Placental pericyte (primary cell): ENCODE measurements at places on chromosomes 1 and 21. TPM values are rescaled to one million over a fixed set of nuclear protein-coding genes. Genes with fewer than 3 reads are reported as not detected.

Gene NBPF3
- total RNA-seq: 14.9 and 112 TPM in 2 replicates

Gene CLCNKA
- 0.14 and 0.22 TPM in 2 replicates for total RNA-seq

Gene CLDN19
- total RNA-seq: not detected in 2 replicates

Gene OLIG2
- total RNA-seq: not detected in 2 replicates

Gene TMEM54
- total RNA-seq: 10.3 and 29.3 TPM in 2 replicates

Gene TCHH
- total RNA-seq: under 0.01 and 0.14 TPM in 2 replicates

Gene EXTL1
- total RNA-seq: under 0.01 and 0.43 TPM in 2 replicates

Gene MRAP
- total RNA-seq: 0.66 TPM in 1 of 2 replicates, not detected in the other

Gene EFNA1
- total RNA-seq: 0.14 TPM in 1 of 2 replicates, not detected in the other

Gene GJA5
- 0.57 TPM in 1 of 2 replicates, not detected in the other for total RNA-seq

Gene SLFNL1
- total RNA-seq: 0.14 and 0.44 TPM in 2 replicates

Gene IRF6
- total RNA-seq: under 0.01 and 0.14 TPM in 2 replicates

Gene CDCA8
- 0.44 and 34.8 TPM in 2 replicates for total RNA-seq

Gene FLG2
- not detected in 2 replicates for total RNA-seq

Gene CRYBG2
- under 0.01 TPM in 1 of 2 replicates, not detected in the other for total RNA-seq

Gene CFHR2
- not detected in 2 replicates for total RNA-seq

Gene S100A12
- not detected in 2 replicates for total RNA-seq

Gene OVAAL
- not detected in 2 replicates for total RNA-seq

Gene IGSF9
- not detected in 2 replicates for total RNA-seq

Gene PIGR
- total RNA-seq: not detected in 2 replicates

Gene TNFRSF25
- 1.4 and 1.5 TPM in 2 replicates for total RNA-seq

Gene OR4F16
- total RNA-seq: 0.44 TPM in 1 of 2 replicates, not detected in the other

Gene ERRFI1
- total RNA-seq: 42.0 and 192 TPM in 2 replicates

Gene LCE1C
- total RNA-seq: not detected in 2 replicates

Gene S100A9
- total RNA-seq: not detected in 2 replicates

Gene AMY1C
- not detected in 2 replicates for total RNA-seq

Gene FAM72A
- total RNA-seq: 3.1 and 7.3 TPM in 2 replicates

Gene CACNA1S
- total RNA-seq: not detected in 2 replicates

Gene ANGPTL7
- total RNA-seq: 0.88 TPM in 1 of 2 replicates, not detected in the other

Gene BNIPL
- total RNA-seq: 0.22 and 0.29 TPM in 2 replicates

Gene SLC25A34
- total RNA-seq: 0.22 and 0.43 TPM in 2 replicates

Gene FCMR
- total RNA-seq: 4.3 and 7.7 TPM in 2 replicates

Gene GJA9
- not detected in 2 replicates for total RNA-seq

Gene SPRR4
- total RNA-seq: not detected in 2 replicates

Gene CTSE
- total RNA-seq: not detected in 2 replicates

Gene SH2D2A
- total RNA-seq: 0.14 TPM in 1 of 2 replicates, not detected in the other

Gene PLCH2
- under 0.01 TPM in 2 replicates for total RNA-seq

Gene GSTM2
- 7.6 and 16.0 TPM in 2 replicates for total RNA-seq

Gene PTPN22
- total RNA-seq: under 0.01 and 2.0 TPM in 2 replicates

Gene CXADR
- total RNA-seq: 3.1 and 5.6 TPM in 2 replicates

Gene PLD5
- total RNA-seq: not detected in 2 replicates

Gene PMF1
- 36.5 and 39.2 TPM in 2 replicates for total RNA-seq

Gene VSIG8
- total RNA-seq: 0.22 and 0.43 TPM in 2 replicates

Gene GNAI3
- 11.6 and 19.9 TPM in 2 replicates for total RNA-seq

Gene SKI
- 20.6 and 37.7 TPM in 2 replicates for total RNA-seq

Gene DISP3
- under 0.01 TPM in 1 of 2 replicates, not detected in the other for total RNA-seq

Gene SHCBP1L
- 0.14 TPM in 1 of 2 replicates, not detected in the other for total RNA-seq

Gene CELA3A
- total RNA-seq: not detected in 2 replicates

Gene C1orf185
- not detected in 2 replicates for total RNA-seq

Gene LCE3E
- total RNA-seq: not detected in 2 replicates

Gene OR2G6
- under 0.01 TPM in 1 of 2 replicates, not detected in the other for total RNA-seq

Gene OR2T33
- not detected in 2 replicates for total RNA-seq

Gene KRTAP19-1
- total RNA-seq: not detected in 2 replicates

Gene EVI5
- 43.2 and 73.3 TPM in 2 replicates for total RNA-seq

Gene ZNF281
- 35.7 and 51.0 TPM in 2 replicates for total RNA-seq

Gene PLA2G4A
- 22.8 and 39.7 TPM in 2 replicates for total RNA-seq

Gene SH3BGR
- total RNA-seq: 1.1 and 1.6 TPM in 2 replicates

Gene RPE65
- total RNA-seq: not detected in 2 replicates

Gene CNN3
- total RNA-seq: 399 and 439 TPM in 2 replicates
